ENCODE measurements at places on chromosomes 5 and 9. TPM values are rescaled to one million over a fixed set of nuclear protein-coding genes. Genes with fewer than 3 reads are reported as not detected.

SLC27A6 gene
- polyA plus RNA-seq, result 0.71 TPM

CDC20B gene
- 0.13 TPM for polyA plus RNA-seq

DNA sequence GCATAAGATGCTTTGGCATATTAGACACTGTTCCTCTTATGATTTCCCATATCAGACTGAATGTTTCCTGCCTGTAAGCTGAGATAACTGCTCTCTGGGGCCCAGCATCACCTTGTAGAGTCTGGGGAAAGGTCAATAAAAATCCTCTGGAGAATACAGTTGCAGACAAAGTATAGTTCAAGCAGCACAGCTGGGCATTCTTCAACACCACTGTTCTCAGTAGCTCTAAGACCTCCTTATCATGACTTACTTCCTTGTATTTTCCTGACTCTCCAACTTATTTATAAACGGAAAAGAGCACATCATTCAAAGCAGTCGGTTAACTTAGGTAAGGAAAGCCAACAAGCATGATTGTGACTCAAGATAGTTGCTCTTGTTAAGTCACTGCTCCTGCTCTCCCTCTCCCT is 208.7 kb upstream of the RASEF start:
- DNase-seq, result no peak

DNA sequence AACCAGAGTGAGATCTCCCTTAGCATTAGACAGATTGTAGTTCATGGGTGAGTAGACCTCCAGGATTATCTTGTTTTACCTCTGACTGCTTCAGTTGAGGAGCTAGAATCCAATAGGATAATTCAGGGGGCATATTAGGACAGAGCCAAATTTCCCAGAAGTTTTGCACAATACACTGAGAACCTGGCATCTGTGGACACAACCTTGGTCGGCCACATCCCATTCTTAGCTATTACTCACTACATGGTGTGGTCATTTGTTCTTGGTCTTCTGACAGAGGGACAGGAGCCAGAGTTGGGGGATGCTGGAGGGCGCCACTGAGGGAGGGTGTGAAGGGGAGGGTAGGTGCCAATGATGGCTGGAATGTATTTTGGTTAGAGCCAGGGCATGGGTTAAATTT is 66.6 kb downstream of the NPR3 start:
- no peak for DNase-seq

DNA sequence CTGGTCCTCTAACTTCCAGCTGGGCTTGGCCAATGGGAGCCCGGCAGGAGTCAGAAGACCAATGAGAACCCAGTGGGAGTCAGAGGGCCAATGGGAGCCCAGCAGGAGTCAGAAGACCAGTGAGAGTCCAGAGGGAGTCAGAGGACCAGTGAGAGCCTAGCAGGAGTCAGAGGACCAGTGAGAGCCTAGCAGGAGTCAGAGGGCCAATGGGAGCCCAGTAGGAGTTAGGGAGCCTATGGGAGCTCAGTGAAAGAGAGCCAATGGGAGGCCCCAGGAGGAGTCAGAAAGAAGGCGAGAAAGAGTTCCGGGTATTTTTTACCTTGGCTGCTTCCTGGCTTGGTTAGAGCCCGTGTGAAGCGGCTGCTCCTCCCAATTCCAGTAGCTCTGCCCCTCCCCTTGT is 191.0 kb downstream of the GABBR2 start:
- no peak for DNase-seq

DNA sequence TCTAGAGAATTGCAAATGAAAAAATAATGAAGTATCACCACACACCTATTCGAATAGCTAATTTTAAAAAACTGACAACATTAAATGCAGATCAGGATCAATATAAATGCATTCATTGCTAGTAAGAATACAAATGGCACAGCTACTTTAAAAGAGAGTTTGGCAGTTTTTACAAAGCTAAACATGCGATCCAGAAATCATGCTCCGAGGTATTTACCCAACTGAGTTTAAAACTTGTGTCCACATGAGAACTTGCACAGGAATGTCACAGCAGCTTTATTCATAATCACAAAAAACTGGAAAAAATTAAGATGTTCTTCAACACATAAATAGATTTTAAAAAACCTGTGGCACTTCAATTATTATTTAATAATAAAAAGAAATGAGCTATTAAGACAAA is 345.5 kb upstream of the TRPC7 start:
- DNase-seq, result no peak

GRCh38 chr5:82719368-82719767 is 357.8 kb downstream of the TMEM167A start:
- DNase-seq, result peak; percentile 54

DNA sequence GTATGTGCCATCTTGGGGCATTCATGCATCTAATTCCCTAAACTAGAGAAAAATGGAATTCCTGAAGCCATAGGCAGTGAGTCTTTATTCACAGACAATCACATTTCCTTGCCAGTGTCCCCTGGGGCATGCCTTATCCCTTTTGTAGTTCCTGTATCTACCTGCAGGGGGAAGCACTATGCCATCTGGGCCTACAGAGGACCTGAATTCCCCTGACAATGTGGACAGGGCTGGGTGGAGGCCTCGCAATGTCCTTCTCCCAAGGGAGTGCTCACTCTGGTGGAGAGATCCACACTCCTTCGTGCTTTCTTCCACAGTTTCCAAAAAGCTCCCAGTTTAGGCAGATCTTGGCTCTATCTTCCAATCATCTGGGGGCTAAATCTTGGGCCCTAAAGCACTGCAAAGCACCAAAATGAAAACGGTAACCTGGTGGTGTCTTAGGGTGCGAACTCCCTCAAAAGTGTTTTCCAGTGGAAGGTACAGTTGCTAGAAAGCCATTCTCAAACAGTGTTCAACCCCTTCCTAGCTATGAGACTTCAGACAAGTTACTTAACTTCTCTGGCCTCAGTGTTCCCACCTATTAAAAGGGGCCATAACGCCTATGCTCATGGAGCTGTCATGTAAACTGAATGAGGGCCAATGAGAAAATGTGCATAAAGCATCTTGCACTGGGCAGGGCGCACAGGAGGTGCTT is 17.5 kb downstream of the WHRN start:
- DNase-seq, result peak; percentile 38
